ENCODE measurements at places on chromosomes 13 and 19.

GRCh38 chr19:40266912-40267600 lies 18.1 kb downstream of the AKT2 start:
- DNase-seq: no peak

DNA sequence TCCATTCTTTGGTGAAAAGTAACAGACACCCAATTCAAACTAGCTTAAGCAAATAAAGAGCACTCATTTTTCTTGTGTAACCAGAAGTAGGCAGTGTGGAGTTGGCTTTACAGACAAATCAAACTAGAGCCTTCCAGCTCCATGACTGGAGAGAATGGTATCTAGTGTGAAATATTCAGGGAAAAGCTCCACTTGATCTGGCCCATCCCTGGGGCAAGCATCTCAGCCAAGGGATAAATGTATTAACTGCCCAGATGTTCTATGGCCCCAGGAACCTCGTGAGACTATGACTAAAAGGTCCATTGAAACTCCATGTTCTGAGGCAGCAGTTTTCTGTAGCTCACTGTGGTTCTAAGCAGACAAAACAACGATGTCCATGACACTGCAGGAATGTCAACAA lies 49.9 kb downstream of the TBC1D4 start:
- DNase-seq: peak; percentile 7

DNA sequence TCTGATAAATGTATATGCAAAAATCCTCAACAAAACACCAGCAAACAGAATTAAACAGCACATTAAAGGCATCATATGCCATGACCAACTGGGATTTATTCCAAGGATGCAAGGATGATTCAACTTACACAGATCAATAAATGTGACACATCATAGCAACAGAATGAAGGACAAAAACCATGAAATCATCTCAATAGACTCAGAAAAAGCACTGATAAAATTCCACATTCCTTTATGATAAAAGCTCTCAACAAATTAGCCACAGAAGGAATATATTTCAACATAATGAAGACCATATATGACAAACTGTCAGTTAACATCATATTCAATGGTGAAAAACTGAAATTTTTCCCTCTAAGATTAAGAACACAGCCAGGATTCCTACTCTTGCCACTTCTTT lies 691.6 kb downstream of the DIAPH3 start:
- DNase-seq: peak; percentile 64

GRCh38 chr13:44131069-44131614 lies 242.5 kb upstream of the SERP2 start:
- DNase-seq: no peak

- no peak for DNase-seq
Observed at GRCh38 chr13:46947425-46948191, 50.8 kb upstream of the HTR2A start.

- no peak for DNase-seq
Observed at GRCh38 chr19:31718898-31719297, 369.7 kb upstream of the TSHZ3 start.

DNA sequence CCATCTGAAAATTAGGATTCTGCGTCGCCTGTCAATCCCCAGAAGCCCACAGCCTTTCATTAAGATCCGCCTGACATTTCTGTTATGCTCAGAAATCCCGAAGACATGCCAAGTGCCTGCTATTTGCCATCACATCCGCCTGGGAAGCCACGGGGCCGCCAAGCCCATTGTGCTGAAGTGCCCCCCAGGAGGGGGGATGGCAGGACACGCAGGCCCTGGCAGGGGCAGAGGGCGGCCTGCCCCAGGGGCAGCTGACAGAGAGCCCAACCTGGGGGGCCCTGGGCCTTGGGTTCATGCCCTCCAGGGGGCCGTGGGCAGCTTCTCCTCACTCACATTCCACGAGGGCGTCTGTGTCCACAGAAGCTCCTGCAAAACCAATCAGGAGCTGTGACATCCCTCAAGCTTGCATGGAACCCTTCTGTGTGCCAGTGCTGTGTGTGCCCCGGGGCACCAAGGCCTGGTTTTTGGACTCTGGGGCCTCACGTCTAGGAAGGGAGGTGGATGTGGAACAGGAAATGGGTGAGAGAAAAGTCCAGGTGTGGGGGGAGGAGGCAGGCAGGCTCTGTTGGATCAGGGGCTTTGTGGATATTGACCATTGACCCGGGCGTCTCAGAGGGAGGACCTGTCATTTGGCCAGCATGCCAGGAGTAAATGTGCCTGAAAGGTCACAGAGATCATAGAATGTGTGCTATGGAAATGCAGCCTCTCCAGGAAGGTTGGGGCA lies 122.9 kb downstream of the URI1 start:
- no peak for DNase-seq

All from fibroblast of skin of back (primary cell).